ENCODE measurements at places on chromosomes 16 and 17.

DNA sequence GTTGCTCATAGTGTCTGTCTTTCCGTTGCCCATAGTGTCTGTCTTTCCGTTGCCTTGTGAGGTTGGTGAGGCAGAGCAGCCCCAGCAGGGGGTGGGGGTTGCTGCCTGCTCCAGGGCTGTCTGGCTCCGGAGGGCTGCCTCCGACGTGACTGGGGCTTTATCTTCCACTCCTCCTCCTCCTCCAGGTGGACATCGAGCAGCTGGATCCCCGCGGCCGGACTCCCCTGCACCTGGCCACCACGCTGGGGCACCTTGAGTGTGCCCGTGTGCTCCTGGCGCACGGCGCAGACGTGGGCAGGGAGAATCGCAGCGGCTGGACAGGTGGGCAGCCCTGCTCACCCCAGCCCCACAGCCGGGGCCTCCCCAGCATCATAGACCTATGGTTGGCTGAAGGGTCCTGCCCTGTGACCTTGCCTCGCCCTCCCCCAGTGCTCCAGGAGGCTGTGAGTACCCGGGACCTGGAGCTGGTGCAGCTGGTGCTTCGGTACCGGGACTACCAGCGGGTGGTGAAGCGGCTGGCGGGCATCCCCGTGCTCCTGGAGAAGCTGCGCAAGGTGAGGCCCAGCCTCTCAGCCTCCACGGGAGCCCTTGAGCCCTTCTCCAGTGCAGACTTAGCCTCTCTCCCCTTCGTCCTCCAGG, 14.7 kb downstream of the ANKRD13B start:
- no peak for DNase-seq

DNA sequence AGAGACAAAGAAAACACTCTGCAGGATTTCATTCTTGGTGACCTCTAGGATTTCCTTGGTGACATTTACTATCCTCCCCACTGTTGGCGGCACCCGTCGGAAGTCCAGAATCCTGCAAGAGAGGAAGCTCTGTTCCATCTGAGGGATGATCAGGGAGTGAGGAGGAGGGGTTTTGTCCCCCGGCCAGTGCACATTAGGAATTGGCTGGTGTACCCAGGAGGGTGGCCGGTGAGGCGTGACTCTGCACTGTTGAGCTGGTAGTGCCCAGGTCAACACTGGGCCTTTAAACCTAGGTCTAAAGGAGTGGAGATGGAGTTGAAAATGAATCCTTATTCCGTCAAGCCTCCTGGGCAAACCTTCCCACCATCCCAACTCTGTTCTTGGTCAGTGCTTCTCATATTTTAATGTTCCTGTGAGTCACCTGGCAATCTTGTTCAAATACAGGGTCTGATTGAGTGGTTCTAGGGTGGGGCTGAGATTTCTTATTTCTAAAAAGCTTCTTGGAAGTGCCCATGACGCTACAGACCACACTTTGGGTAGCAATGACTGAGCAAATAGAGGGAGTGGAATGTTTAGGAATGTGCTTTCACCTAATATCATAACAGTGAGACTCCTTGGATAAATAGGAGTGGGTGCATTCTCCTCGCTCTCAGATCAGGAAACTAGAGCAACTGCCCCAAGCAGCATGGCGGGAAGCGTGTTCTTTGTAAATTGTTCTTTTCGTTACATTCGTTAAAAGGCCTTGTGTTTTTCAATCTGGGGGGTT, 30.7 kb downstream of the PRKAR1A start:
- DNase-seq, result no peak

DNA sequence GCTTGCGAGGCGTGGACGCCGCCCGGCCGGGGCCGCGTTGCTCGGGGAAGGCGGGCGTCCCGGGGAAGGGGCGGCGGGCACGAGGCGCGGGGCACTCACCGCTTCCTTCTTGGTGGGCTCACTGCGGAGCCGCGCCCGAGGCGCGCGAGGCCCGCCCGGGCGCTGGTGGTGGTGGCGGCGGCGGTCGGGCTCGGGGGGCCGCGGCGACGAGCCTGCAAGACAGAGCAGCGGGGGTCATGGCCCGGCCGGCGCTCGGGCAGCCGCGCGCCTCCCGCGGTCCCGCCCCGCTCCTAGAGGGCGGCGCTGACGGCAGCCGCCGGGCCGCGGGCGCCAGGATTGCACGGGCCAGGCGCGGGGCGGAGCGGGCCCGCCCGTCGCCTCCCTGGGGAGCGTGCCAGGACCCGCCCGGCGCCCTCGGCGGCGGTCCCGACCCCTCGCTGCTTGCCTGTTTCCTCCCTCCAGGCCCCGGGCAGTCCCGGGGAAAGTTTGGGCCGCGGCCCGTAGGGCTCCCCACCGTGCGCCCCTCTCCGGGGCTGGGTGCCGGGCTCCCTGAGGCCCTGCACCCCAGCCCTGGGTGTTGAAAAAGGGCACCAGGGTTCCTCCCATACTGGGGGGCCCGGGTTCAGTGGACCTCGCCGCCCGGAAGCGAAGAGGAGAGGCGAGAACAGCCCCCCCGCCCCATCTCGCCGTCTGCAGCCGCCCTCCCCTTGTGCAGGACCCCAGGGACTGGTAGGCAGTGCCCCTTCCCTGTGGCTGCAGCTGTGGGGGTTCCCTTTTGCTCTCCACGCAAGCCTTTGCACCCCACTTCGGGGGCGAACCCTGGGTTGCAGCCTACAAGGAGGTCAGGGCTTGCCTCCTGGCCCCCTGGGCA, at the start of gene C16orf74:
TSS of gene C16orf74 (minus strand) at position 270 of the 871 bp plus-strand sequence. CDS start 15,879 bp downstream, outside the sequence.
- DNase-seq, result peak; percentile 64

- peak; percentile 57 for DNase-seq
Observed at GRCh38 chr17:21119247-21119918, 7.4 kb upstream of the DHRS7B start.

- no peak for DNase-seq
Observed at GRCh38 chr16:1528921-1529537, 4.4 kb upstream of the TMEM204 start.

- DNase-seq, result no peak
Observed at GRCh38 chr17:56733833-56734232, 99.9 kb downstream of the C17orf67 start.

- no peak for DNase-seq
Observed at GRCh38 chr17:5976251-5976650, 93.9 kb upstream of the WSCD1 start.

- DNase-seq, result no peak
Observed at GRCh38 chr17:45364531-45365390, 47.9 kb upstream of the MAP3K14 start.

GRCh38 chr17:38428643-38429371, 543 bp downstream of the ARHGAP23 start:
- DNase-seq, result peak; percentile 35

DNA sequence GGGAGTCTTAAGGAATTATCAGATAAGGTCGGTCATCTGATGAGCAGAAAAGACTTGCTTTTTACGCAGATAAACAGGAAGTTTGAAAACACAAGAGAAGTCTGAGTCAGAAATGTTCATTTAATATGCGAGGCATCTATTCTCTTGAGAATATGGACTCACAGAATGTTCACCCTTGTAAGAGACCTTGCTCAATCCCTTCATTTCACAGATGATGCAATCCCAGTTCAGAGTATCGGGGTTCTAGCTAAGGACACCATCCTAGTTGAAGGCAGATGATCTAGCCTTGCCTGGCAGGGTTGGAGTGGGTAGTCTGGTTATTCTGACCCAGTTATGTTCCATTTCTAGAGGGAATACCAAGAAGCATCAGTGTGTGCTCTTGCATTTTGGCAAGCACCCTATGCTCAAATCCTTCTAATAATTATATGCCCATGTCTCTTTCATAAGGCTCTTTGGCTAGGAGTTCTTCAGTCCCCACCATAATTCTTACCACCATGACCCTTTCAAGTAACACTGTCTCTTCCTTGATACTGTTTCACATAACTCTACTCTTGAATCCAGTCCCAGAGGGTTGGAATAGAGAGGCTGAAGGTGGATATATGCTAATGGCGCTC, 42.5 kb downstream of the YPEL2 start:
- peak; percentile 94 for DNase-seq

GRCh38 chr16:89052890-89053724, 40.5 kb upstream of the ACSF3 start:
- DNase-seq, result peak; percentile 69

DNA sequence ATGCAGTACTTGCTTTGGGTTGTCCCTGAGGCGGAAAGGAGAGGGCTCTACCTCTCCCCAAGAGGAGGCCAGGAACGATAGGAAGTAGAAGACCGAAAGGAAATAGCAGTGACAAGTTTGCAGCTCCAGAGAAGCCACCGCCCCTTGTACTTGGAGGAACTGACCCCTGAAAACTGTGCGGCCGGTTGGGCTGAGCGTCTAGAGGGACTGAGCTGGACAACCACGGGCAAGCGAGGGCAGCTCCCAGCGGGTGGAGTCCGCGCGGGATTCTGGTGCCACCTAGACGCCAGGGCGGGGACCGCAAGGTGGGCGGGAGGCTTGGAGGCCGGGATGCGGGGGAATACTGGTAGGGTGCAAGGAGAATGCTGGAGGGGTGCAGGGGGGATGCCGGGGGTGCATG, 1.3 kb upstream of the SLC6A4 start:
- DNase-seq, result peak; percentile 55

DNA sequence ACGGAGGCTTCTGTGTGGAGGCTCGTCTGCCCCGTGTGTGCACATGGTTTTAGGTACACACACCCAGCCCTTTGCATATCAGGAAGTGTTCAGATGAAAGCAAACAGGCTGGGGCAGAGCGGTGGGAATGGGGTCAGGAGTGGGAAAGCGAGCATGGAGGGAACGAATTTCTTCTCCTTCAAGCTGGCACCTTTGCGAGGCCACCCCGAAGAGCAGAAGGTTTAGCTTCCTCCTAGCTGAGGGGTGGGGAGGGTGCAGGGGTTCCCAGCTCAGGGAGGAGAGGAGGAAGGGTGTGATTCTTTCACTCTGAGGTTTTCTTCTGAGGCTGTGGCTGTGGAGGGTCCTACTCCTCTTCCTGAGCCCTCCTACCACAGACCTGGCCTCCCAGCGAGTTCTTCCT, 83.6 kb downstream of the ABR start:
- DNase-seq, result no peak

DNA sequence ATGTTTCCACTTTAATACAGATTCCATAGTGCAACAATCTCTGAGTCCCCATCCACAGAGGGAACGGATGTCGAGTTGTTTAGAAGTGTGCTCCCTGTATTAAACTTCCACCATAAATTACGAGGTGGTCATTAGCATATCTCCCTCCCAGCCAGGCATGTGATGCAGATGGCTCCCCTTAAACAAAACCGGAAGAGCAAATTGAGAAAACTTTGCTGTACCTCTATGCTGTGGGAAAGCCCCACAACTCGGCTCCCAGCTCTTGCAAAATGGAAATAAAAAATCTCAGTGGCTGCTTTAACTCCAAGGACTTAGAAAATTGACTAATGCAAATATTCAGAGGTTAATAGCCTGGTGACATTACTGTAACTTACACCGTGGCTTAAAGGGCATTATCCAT, 290.9 kb downstream of the MAF start:
- peak; percentile 44 for DNase-seq

DNA sequence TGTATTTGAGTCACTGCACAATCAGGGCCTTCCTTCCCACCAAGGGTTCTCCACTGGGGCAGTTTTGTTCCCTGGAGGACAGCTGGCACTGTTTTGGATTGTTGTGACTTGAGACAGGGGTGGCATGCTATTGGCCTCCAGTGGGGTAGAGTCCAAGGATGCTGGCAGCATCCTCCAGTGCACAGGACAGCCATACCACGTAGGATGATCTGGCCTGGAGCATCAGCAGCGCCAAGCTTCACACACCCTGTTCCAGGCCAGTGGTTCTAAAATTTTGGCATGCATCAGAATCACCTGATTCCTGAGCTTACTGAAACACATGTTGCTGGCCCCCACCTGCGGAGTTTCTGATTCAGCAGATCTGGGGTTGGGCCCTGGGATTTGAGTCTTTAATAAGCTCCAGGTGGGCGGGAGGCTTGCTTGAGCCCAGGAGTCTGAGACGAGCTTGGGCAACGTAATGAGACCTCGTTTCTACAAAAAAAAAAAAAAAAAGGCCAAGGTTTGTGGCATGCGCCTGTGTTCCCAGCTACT, 83.2 kb downstream of the MGAT5B start:
- no peak for DNase-seq

DNA sequence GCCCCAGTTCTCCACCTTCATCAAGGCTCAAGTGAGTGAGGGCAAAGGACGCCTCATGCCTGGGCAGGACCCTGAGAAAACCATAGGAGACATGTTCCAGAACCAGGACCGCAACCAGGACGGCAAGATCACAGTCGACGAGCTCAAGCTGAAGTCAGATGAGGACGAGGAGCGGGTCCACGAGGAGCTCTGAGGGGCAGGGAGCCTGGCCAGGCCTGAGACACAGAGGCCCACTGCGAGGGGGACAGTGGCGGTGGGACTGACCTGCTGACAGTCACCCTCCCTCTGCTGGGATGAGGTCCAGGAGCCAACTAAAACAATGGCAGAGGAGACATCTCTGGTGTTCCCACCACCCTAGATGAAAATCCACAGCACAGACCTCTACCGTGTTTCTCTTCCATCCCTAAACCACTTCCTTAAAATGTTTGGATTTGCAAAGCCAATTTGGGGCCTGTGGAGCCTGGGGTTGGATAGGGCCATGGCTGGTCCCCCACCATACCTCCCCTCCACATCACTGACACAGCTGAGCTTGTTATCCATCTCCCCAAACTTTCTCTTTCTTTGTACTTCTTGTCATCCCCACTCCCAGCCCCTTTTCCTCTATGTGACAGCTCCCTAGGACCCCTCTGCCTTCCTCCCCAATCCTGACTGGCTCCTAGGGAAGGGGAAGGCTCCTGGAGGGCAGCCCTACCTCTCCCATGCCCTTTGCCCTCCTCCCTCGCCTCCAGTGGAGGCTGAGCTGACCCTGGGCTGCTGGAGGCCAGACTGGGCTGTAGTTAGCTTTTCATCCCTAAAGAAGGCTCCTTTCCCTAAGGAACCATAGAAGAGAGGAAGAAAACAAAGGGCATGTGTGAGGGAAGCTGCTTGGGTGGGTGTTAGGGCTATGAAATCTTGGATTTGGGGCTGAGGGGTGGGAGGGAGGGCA, 9.7 kb downstream of the FKBP10 start:
- no peak for DNase-seq

- no peak for DNase-seq
Observed at GRCh38 chr17:73003487-73003886, 89.0 kb downstream of the SLC39A11 start.

- no peak for DNase-seq
Observed at GRCh38 chr16:58516768-58517107, 1.4 kb downstream of the SETD6 start.

DNA sequence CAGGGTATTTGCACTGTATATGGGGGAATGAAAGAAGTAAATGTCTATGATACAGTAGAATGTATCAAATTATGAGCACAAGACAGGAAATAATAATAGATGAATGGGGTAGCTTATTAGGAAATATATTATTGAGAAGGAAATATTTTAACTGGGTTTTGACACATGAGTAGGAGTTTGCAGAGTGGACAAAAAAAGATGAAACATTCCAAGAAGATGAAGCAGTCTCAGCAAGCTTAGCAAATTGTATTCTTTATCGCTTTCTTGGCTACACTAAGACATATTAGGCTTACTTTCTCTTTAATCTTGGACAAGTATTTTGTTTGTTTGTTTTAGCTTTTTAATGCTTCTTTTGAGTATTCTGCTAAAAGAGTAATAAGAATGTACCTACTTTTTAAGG, 1.3 kb upstream of the KRTAP4-9 start:
- DNase-seq, result no peak

- DNase-seq, result no peak
Observed at GRCh38 chr16:62445909-62446308, 409.7 kb upstream of the CDH8 start.

Data from suppressor macrophage treated with lipopolysaccharide for 4 hours (primary cell).